ENCODE measurements at places on chromosomes 3 and 15.
A peak's percentile ranks its signal among the peaks of the same experiment; 100 is the strongest.

GRCh38 chr3:167716920-167717319, 17.8 kb downstream of the PDCD10 start:
- DNase-seq: no peak

- DNase-seq: no peak
These were observed 128.6 kb downstream of the DUT start for GRCh38 chr15:48459571-48460442.

DNA sequence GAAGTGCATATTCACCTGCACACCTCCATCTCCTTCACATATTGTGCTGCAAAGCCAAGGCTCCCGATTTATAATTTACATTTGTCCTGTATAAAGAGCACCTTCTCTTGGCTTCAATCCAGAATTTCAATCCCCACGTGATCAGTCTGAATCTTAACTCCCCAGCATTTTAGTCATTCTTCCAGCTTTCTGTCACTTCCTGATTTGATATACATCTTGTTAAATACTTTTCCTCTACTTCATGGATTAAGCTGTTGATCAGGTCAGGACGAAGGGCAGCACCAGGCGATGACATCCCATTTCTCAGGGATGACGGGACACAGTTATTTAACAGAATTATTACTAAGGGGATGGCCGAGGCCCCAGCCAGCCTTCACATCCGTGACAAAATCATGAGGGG, 212.5 kb downstream of the EPHB1 start:
- no peak for DNase-seq

DNA sequence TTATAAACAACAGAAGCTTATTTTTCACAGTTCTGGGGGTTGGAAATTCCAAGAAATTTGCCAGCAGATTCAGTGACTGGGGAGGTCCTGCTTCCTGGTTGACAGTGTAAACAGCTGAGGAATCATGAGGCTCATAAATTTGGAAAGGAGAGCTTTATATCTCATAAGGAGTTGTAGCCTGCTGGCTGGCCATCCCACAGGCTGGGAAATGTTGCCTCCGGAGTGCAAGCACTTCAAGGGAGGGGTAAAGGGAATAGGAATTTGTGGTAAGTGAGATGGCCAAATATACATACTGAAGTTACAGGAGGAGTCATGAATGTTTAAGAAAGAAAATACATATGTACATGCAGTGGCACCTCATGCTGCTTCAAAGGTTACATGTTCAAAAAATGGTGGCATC, 217.2 kb upstream of the CBLB start:
- no peak for DNase-seq

- no peak for DNase-seq
These were observed 32.0 kb upstream of the ZNF445 start for GRCh38 chr3:44509393-44509921.

DNA sequence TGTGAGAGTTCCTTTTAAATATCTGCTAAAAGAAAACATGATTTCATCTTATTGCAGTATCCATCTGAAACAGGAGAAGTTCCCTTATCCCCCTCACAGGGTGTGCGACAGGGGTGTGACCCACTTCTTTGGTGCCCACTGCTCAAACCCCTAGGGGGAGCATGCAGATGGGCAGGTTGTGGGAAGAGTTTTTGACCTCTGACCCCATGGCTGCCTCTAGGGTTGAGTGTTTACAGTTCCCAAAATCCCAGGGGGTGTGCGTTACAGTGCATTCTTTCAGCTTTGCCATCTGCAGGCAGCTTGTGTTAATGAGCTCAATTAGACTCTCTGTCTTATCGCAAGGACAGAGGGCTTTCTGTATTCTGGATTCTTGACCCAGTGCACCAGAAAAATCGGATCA, 443.2 kb upstream of the FRG2C start:
- DNase-seq: no peak

DNA sequence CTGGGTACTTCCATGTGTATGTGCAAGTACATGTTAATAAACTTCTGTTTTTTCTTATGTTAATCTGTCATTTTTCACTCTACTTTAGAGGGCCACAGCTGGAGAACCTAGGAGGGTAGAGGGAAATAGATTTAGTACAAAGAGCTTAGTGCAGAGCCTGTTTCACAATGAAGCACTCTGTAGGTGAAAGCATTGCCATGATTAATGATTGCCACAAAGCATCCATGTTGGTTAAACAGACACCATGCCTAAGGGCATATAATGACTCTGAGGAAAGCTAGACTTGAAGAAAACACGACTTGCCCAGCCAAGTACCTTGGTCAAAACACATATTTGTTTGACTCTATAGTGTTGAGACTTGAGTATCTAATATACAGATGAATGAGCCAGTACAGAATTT, 338.4 kb downstream of the FHIT start:
- no peak for DNase-seq

DNA sequence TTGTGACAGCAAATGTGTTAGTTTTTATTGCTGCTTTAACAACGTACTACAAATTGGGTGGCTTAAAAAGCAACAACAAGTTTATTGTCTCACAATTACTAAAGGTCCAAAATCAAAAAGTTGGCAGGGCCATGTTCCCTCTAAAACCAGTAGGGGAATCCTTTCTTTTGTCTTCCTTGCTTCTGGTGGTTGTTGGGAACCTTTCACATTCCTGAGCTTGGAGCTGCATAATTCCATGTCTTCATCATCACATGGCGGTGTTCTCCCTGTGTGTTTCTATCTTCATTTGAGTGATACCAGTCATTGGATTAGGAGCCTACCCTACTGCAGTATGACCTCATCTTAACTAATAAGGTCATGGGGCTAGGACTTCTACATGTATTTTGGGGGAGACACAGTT, 7.4 kb downstream of the SPRED1 start:
- DNase-seq: no peak

DNA sequence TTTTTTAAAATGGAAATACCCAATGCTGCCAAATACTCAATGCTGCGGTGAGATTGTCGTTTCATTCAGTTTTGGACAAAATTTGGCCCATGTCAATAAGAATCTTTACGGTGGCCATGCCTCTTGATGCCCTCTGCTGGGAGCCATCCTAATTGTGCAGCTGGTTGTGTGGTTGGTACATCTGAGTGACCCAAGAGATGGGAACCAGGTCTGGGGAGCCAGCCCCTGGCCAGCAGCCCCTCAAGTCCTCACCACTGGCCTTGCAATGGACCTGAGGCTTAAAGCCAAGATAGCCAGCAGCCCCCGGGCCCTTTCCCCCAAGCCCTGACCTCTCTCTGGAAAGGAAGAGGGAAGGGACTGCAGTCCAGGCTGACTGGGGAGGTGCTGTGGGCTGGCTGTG, 36.4 kb upstream of the ESYT3 start:
- no peak for DNase-seq

DNA sequence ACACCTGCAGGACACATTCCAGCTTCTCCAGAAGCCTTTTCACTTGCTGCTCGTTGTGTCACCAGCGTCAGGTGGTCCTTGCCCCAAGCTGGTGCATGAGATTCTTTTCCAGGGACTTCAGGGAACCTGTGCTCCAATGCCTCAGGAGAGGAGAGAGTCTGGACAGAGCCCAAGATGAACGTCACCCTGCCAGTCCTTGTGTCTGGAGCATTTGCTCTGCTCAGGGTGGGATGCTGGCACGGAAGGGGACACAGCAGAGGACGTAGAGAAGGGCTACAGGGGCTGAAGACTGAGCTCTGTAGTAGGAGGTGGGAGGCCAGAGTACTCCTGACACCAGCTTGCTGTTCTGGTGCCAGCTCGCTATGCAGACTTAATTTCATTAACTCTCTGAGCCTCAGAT, 262.1 kb downstream of the XXYLT1 start:
- no peak for DNase-seq

DNA sequence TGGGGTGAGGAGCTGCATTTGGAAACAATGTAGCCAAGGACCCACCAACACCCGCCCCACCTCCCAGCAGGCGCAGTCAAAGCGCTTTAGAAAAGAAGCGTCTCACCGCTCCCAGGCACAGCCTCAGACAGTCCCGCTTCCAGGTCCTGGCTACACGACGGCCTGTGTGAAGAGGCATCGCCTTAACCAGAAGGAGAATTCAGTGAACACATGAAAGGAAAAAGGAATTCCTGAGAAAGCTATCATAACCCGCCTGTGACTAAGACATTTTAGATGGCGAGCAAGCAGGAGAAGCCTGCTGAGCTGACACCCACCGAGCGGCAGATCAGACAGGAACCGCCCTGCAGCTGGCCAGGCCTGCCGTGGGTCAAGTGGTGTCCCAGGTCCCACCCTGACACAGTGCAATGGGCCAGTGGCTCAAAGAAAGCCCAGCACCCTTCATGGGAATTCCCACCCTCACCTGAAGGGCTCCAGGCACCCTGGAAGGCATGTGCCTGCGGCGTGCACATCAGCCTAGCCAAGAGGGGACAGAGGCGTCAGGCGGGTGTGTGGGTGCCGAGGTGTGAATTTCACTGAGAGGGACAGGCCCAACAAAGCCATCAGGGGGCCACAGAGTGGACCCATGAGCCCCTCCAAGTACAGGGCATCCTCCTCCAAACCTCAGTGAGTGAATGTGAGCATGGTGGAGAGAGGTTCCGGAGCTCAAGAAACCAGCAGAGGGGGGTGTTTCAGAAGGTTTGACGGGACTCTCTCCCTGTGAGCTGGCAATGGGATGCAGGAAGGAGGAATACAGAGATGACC, 144.8 kb downstream of the NSMCE3 start:
- no peak for DNase-seq

- DNase-seq: no peak
These were observed 1054.0 kb downstream of the TUSC7 start for GRCh38 chr3:117763561-117763960.

DNA sequence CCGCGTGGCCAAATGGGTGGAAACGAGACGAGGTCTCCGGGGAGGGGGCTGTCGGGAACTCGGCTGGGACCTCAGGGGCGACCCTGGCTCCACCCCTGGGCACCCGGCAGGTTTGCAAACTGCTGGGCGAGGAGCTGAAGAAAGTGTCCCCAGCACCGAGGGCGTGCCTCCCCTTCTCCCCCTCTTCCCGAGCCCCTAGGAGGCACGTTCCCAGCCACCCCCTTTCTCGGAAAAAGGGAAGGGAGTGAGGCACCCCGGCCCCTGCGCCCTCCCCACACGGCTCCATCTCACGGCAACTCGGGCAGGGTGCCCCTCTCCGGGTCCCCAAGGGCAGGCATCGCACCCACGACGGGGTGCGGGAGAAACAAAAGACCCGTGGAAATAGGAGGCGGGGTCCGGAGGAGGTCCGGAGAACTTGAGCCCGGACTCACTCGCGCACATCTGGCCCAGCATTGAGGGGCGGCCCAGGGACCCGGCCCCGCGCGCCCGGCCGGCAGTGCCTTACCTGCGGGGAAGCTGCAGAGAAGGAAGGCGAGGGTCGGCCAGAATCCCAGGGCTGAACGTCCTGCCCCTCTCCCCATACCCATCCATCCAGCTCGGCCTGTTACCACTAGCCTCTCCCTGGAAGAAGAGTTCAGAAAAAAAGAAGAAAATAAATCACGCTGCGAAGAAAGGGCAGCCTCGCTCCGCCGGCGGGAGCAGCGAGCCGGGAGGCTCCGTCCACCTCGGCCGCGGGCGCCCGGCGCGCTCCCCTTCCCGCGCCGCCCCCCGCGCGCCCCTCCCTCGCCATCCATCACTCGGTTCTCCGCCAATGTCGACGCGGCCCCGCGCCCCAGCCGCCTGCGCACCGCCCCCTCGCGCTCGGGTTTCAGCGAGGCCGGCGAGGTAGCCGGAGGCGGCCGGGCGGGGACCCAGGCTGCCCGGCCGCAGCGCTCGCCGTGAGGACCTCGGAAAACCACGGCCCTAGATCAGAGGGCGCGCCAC, 16.3 kb downstream of the RGMA start:
- DNase-seq: peak; percentile 50

GRCh38 chr3:14950274-14950673, 2.9 kb downstream of the NR2C2 start:
- no peak for DNase-seq

DNA sequence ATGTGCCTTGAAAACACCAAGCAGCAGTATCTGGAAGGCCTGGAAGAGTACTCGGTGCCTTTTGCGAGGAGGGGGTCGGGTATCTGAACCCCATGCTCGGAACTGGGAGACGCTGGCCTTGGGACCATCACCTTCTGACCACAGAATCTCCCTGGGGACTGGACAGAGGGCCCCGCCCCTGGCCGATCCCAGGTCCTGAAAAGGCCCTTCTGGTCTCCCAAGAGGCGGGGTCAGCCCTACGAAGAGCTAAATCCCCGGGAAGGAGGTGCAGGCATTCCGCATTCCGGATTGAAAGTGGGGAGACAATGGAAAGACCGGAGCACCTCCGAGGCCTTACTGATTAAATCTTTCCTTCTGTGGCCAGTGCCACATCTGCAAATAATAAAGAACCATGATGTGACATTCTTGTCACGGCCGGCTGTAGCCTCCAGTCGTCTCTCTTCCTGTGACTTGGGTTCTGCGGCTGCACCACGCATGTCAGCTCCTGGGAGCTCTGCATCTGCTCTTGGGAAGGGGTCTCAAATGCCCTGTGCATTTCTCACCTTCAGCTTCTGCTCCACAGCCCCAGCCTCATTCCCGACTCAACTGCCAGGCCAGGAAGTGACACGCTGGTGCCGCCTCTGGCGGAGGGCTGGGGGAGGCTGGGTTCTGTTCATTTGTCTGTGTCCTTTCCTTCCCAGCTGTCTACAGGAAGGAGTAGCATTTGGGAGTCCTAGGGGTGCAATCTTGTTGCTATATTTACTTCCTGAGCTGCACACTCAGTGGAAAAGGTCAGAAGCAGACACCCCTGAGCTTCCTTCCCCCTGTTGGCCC, 173.5 kb downstream of the KLF13 start:
- DNase-seq: no peak

- DNase-seq: no peak
These were observed 339.0 kb upstream of the PROK2 start for GRCh38 chr3:72123908-72124441.

DNA sequence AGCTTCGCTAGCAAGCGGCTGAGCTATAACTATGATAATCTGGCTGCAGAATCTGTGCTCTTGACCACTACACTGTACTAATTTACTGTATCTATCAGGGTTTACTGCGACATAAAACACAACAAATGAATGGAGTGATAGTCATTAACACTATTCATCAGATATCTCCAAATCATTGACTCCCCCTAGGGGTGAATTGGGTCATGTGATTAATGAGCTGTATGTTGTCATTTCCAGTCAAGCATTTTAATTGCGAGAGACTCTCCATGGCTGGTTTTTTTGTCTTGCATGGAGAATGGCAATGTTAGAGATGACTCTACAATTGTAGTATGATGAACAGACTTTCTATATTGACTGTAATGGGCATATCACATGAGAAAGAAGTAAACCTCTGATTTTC, 10.5 kb upstream of the TM4SF18 start:
- DNase-seq: no peak

GRCh38 chr3:76998555-76998954, 41.3 kb upstream of the ROBO2 start:
- DNase-seq: no peak

DNA sequence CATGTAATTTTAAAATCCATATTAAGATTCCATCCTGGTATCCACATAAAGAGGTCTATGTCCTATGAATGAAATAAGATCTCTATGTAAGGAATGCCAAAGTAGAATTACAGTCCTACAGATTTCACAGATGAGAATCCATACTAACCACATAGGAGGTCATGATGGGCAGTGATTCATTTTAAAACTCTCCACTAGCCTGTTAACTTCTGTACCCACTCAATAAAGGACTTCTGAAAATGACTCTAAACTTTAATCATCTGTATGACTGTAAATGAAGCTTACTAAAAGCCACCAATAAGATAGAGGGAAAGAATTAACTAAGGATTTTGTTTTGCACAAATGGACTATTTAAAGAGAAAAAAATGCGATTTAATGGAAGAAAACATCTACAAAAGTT, 28.7 kb downstream of the MORC1 start:
- no peak for DNase-seq

All from amygdala (tissue), 56 donors.